ENCODE measurements at places on chromosomes 11 and 22.

DNA sequence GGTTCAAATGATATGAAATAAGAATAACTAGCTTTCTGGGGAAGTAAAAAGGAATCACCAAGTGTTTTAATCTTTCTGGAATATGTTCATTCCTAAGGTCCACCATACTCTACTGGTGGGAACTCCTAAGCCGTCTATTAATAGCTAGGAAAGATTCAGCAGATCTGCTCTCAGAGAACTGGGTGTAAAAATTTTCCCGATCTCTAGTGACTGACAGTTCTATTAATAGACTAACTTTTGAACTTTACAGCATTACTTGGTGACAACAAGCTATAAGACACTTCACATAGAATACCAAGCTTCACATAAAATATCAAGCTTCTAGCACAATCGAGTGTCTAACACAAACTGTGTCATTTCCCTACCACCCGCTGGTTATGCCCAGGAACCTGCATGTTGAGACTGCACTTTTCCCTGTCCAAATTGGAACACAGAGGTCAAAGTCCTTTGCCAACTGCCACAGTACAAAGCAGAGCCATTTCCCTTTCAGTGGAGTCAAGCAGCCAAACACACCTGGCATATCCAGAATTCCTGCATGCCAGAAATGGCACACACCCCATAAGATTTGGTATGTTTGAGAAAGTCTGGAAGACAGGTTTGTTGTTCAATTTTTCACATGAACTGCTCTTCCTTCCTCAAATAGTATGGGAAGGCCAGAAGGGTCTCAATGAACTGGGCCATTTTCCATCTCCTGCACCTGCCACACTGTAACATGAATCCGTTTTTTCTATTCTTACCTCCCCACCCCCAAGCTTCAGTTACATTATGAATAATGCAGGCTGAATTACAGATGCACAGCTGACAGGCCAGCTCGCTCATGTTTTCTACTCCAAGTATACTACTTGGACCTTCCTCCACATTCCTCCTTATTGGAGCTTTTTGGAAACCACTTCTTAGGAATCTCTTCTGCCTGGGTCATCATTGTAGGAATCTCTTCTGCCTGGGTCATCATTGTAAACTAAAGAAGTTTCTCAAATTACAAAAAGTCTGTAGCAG lies 3.7 kb downstream of the OSBP start:
- no peak for DNase-seq

DNA sequence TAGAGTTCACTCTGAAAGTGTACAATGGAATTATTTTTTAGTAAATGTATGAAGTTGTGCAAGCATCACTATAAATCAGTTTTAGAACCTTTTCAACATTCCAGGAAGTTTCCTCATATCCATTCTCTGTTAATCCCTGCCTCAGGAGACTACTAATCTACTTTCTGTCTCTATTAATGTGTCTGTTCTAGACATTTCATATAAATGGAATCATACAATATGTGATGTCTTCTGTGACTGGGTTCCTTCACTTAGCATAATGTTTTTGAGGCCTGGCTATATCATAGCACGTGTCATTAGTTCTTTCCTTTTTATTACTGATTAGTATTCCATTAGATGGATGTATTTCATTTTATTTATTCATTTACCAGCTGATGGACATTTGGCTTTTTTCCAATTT lies 17.1 kb downstream of the SYT9 start:
- DNase-seq: no peak

GRCh38 chr22:37355174-37355573 lies 72.1 kb downstream of the ELFN2 start:
- DNase-seq: no peak

DNA sequence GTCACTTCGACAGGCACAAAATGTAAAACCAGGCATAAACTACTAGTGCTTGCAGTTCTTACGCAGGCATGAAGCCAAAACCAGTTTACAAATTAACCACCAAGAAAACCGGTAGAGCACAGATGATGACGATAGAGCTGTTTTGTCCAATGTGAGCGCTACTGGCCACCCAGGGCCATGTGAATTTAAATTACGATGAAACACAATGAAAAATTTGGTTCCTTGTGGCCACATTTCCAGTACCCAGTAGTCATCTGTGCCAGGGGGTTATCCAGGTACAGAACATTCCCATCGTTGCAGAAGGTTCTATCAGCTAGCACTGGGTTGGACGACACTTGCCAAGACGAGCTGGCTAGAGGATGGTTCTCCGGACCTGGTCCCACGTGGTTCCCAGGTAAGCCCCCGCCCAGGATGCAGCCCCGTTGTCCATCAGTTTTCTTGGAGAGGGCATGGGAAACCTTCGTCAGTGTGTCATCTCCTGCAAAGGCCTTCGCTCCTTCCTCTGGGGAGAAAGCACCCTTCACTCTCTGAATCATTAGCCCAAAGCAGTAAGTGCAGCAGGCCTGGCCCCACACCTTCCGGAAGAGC lies 1.1 kb upstream of the CD81 start:
- no peak for DNase-seq

- DNase-seq: no peak
These were observed 16.2 kb upstream of the ME3 start for GRCh38 chr11:86688398-86689179.

- no peak for DNase-seq
These were observed 734 bp downstream of the SNU13 start for GRCh38 chr22:41687901-41688364.

- no peak for DNase-seq
These were observed 43.1 kb downstream of the TYR start for GRCh38 chr11:89220684-89221339.

GRCh38 chr11:34214961-34215805 lies 109.8 kb downstream of the NAT10 start:
- DNase-seq: peak; percentile 62

- no peak for DNase-seq
These were observed 7.0 kb upstream of the MALAT1 start for GRCh38 chr11:65491614-65492386.

- no peak for DNase-seq
These were observed 12.4 kb downstream of the C1QTNF6 start for GRCh38 chr22:37175414-37176281.

DNA sequence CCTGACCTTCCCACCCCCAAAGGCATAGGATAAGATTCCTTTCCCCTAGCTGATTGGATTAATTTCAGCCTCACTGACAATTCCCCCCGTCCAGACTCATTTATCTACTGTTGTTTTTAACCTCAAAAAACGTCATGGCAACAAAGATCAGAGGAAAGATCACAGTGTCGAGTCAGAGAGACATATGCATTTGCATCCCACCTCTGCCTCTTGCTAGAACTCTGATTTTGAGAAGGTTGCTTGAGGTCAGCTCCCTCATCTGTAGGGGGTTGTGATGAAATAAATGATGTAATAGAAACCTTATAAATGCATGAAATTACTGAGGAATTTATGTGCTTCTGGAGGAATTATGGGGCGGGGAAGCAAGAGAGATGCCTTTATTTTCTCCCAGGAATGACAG lies 53.3 kb upstream of the SYN3 start:
- DNase-seq: no peak

- no peak for DNase-seq
These were observed 49.9 kb upstream of the TRIM77 start for GRCh38 chr11:89660234-89660633.

Data from stimulated activated CD4-positive, alpha-beta T cell treated with anti-CD3 and anti-CD28 coated beads, Interleukin-15, amount 100 ng/mL, for 1 hour (primary cell).